ENCODE measurements at places on chromosomes 2 and 18.
A peak's percentile ranks its signal among the peaks of the same experiment; 100 is the strongest.

DNA sequence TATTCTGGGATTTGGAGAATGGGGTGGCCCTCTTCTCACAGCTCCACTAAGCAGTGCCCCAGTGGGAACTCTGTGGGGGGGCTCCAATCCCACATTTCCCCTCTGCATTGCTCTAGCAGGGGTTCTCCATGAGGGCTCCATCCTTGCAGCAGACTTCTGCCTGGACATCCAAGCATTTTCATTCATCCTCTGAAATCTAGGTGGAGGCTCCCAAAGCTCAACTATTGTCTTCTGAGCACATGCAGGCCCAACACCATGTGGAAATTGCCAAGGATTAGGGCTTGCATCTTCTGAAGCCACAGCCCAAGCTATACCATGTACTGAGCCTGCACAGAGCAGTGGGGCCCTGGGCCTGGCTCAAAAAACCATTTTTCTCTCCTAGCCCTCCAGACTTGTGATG is 162.4 kb upstream of the CWC22 start:
- no peak for DNase-seq

- peak; percentile 19 for DNase-seq
These were observed 479 bp downstream of the RAB11FIP5 start for GRCh38 chr2:73112026-73112912.

DNA sequence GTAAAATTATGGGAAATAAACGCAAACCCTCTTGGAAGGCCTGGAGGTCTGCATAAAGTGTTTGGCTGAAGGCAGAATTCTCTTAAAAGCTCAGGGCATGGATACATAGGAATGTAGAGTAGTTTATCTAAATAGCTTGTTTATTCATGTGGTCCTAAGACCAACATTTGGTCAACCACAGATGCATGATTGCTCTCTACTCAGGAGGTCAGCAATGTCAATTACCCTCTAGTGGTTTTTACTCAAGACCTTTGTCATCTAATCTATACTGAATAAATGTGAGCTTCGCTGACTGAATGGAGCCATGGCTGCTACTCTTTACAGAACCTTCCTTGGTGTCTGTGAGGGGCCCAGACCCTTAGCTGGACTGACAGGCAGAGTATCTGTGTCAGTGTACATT is 139.8 kb downstream of the ATL2 start:
- no peak for DNase-seq

GRCh38 chr2:40955635-40956034 is 503.7 kb upstream of the SLC8A1 start:
- DNase-seq = no peak

- DNase-seq = no peak
These were observed 67.7 kb downstream of the HPCAL1 start for GRCh38 chr2:10370390-10370789.

Data from NCI-H774 (cell line).